CD4-positive, alpha-beta T cell treated with Interleukin-15 for 1 hour (primary cell): ENCODE measurements at places on chromosomes 11 and 22.

- DNase-seq = no peak
Measured at GRCh38 chr22:25749420-25750169, 7.6 kb downstream of the MYO18B start.

DNA sequence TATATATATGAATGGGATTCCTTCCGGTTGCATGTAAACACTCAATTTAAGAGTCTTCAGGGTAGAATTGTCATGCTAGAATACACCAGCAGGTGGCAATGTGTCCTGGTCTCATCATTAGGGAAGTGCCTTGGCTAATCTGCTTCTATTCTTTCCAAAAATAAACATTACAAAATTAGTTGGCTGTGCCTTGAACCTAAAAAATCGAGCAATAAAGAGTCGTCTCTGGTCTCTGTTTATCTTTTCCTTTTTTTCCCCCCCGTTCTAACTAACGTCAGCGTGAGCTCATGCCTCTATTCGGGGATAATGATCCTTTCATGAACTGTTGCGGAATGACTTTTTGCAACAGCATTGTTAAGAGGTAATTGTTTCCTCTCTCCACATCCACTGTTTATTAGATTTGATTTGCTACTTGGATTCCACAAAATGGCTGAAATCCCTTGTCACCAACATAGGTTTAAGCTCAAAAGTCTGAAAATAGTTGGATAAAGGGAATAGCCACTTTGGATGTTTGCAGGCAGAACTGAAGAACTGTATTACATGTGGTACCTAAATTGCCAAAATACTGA lies 1.2 kb upstream of the ARHGEF12 start:
- DNase-seq = peak; percentile 50

DNA sequence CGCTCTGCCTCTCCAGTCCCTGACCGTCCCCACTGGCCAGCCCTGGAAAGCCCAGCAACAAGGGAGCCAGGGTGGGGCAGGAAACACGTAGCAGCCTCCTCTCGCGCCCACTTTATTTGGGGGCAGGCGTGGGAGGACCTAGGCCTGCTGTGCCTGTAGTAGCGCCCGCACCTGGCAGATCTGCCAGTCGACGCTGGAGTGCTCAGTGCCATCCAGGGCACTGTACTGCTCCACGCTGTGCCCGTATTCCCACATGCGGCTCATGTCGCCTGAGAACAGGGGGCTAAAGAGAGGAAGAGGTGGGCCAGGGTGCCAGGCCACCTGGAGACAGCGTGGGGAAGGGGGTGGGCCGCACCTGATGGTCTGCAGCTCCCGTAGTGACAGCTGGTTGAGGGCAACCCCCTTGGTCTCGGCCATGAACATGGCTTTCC lies 17.0 kb upstream of the DRICH1 start:
- no peak for DNase-seq

DNA sequence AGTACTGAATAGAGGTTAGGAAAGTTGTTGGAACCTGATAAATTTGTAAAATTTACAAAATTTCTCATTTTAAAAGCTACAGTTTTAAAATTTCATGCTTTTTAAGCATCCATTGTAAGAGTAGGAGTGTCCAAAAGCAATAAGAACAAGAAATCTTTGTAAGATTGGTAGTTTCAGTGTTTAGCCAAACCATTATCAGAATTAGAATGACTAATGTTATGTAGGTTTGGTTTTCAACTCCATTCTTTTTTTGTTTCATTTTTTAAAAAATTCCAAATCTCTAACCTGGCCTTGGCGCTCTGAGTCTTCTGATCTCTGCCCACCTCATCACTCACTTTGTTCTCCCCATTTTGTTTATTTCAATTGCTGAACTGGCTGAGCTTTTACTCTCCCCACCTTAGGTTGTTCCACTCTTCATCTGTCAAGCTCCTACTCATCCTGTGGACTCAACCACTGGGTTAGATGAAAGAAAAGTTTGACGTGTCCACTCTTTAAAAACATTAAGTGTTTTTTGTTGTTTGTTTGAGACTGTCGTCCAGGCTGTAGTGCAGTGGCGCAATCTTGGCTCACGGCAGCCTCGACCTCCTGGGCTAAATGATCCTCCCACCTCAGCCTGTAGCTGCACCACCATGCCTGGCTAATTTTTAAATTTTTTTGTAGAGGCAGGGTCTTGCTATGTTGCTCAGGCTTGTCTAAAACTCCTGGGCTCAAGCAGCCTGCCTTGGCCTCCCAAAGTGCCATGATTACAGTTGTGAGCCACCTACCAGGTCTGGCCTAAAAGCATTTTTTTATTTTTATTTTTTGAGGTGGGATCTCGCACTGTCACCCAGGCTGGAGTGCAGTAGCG lies 14.0 kb downstream of the EP300 start:
- no peak for DNase-seq
